ENCODE measurements at places on chromosomes 6 and 20.

DNA sequence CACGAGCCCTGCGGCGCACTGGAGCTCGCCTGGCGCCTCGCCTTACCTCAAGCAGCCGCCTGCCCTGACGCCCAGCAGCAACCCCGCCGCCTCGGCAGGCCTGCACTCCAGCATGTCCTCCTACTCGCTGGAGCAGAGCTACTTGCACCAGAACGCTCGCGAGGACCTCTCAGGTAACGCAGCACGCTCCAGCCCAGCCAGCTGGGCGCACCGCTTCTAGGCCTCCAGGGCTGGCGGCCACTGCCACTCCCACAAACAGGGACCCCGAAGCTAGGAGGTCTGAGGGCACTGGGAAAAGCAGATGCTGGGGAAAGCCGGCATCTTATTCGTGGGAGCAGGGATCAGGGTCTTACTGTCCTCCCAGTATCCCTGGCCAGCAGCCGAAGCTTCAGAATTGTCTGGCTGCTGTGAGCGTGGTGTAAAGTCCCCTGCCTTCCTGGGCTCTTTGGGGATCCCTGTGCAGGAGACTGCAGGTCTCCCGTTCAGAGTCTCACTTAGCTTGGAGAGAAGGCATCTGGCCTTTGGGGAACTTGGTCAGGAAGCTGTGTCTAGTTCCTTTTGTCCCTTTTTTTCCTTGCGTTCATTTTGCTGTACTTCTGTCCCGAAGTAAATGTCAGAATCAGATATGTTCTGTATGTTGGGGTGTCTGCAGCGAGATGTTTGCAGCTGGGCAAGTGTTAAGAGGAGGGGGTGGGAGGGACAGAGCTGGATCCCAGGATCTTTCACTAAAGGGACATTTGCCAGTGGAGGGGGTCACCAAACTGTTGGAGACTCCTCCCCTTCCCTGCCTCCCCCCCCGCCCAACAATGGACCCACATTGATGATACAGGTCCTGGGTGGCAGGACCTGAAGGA is 1.8 kb downstream of the FOXF2 start:
- DNase-seq = no peak

GRCh38 chr6:64477391-64477790 is 841.8 kb downstream of the PHF3 start:
- no peak for DNase-seq

GRCh38 chr20:12012241-12013222 is 94.8 kb downstream of the BTBD3 start:
- peak; percentile 83 for DNase-seq

DNA sequence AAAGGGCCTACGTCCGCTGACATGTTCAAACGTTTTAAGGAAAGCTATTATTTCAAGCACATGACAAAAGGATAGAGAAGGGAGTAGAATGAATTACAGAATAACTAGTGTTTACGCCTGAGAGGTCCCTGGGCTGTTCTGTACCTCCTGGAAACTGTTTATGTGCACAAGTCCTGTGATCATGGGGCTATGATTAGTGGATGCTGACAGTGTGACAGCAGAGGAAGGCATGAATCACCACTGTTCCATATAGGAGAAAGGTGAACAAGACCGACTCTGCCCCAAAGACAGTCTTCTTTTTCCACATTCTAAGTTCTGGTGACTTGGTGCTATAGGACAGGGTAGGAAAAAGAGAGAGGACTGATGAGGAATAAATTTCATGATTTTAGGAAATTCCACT is 249.2 kb upstream of the PRDM1 start:
- no peak for DNase-seq

- DNase-seq = no peak
These were observed 138.3 kb upstream of the CDYL start for GRCh38 chr6:4637691-4638433.

GRCh38 chr6:149439626-149440025 is 39.6 kb downstream of the SUMO4 start:
- no peak for DNase-seq

DNA sequence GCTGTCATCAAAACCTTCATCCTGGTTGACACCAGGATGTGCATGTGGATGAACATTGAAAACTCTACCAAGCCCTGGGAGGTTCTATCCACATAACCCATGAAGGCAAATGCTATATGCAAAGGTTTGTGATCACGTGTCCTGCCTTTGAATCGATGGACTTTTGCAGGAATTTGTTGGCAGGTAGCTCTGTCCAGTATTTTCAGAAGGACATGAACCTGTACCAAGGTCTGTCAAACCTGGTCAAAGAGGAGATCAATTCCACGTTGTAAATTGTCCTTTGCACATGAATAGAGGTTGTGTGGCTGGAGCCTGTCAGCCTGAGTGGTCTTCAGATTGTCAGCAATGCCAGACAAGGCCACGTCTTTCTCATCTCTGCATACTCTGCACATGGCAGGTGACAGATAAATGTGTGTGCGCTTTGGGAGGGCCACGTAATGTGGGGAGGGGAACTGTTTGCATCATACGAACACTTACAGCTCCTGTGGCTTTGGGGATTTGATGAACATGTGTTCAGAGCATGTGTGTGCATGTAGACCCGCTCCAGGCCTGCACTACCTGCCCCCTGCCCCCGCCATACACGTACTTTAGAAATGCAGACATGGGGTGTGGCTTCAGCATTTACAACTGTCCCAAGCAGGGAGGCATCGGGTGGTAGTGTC is 169.1 kb downstream of the ERMARD start:
- no peak for DNase-seq

- DNase-seq = peak; percentile 22
These were observed 36.9 kb upstream of the HLA-C start for GRCh38 chr6:31308845-31309175.

DNA sequence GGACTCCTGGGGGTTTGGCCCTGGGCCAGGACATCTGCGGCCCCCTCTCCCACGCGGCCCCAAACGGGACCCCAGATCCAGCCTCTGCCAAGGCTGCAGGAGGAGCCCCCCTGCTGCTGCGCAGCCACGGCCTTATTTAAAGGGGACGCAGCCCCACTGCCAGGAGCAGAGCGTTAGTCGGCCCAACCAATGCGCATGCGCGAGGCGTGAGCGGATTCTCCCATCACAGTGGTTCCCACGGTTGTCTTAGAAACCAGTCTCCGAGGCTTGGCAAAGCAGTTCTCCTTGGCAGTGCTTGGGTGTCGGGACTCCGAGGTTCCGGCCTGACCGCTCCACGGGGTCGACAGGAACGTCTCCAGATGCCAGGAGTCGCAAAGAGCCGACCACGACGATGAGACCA is 288.3 kb upstream of the ZNF337 start:
- no peak for DNase-seq

GRCh38 chr6:22248513-22249308 is 48.1 kb downstream of the PRL start:
- no peak for DNase-seq

GRCh38 chr6:21001736-21002135 is 467.5 kb downstream of the CDKAL1 start:
- no peak for DNase-seq

DNA sequence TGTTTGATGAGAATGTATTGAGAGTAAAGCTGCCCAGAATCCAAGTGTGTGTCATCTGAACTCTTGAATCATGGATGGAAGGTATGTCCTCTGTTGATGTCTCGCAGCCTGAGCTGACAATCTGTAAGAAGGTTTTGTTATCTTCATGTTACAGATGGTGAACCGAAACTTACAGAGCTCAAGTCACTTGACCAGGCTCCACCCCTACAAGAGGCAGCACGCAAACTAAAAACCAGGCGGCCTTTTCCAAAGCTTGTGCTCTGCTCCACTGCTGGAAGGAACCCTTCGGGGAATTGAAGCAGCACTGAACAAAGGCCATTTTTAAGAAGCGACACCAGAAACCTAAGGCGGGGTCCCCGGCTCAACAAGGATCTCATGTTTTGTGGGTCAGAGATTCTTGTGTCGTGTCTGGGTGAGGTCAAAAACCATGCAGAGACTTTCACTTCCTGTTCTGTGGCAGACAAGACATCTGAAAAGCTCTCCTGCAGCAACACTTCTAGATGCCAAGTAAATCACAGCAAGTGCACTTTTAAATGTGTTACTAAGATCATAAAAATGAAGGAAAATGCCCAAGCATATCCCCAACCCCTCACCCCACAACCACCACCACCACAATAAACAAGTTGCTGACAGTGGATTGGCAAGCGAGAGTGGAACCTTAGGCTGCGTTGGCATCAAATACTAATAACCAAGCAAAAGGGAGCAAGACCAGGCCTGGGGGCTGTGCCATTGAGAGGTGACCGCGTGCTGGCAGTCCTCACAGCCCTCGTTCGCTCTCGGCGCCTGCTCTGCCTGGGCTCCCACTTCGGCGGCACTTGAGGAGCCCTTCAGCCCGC is 27.3 kb downstream of the NQO2 start:
- DNase-seq = no peak

DNA sequence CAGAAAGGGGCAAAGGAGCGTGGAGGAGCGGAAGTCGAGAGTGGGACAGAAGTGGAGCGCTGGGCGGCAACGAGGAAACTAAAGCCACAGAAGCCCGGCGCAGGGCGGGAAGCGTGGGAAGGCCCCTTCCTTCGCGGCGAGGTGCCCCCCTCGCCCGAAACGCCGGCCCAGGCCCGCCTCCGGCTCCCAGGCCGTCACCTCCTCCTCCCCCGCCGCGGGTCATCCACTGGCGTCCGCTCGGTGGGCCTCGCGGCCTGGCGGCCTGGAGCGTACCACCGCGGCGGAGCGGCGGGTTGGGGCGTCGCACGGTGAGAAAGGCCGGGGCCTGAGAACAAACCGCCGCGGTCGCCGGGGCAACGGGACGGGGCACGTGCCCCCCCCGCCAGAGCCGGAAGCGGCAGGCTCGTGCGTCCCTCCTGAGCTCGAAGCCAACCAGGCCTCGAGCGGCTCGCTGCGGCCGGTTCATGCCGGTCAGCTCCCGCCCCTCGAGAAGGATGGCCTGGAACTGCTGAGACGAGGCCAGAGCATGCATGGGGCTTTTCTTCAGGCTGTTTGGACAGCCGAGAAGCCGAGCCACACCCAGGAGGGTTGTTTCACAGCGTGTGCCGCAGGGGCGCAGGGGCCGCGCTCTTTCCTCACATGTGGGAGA is at the start of gene TCP11:
Gene TCP11, minus strand, starts transcription at position 333 of the 649 bp plus-strand sequence. CDS start 469 bp downstream, outside the sequence.
- no peak for DNase-seq

- DNase-seq = no peak
These were observed 1.7 kb upstream of the WFDC2 start for GRCh38 chr20:45467861-45468260.

- DNase-seq = no peak
These were observed 25.6 kb downstream of the MANBAL start for GRCh38 chr20:37315021-37315451.

DNA sequence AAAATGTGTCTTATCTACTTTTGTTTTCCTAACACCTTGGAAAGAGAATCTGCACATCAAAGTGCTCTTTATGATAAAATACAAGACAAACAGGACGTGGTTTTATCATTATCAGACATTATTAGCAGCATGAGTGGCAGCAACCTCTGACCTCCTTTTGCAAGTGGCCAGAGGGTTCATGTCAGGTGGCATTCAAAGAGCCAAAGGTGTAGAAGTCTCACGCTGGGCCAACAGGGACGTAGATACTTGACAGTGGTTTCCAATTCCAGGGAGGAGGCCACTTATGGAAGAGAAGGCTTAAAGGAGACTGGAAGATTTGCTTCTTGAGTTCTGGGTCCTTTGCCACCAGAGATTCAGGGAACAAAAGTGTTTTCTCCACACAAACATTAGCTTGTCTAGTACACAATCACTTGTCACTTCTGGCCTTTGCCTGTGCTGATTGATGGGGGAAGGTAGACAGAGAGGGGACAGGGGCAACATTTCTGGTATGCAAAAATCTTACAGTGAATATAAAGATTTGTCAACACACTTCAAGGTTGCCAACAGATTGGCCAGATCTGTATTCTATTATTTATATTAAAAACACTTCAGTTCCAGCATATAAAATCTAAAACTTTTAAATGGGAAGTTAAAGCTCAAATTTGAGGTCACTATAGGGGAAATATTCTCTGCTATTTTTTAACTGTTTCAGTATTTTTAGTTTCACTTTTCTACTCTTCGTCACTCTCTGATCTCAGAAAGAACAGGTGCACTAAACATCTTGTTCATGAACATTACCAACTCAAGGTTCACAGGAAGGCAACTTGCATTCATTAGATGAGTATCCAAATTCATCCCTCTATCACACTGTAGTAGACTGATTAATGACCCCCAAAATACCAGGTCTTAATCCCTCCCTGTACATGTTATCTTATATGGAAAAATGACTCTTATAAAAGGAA is 52.1 kb upstream of the FBXO30 start:
- DNase-seq = no peak

DNA sequence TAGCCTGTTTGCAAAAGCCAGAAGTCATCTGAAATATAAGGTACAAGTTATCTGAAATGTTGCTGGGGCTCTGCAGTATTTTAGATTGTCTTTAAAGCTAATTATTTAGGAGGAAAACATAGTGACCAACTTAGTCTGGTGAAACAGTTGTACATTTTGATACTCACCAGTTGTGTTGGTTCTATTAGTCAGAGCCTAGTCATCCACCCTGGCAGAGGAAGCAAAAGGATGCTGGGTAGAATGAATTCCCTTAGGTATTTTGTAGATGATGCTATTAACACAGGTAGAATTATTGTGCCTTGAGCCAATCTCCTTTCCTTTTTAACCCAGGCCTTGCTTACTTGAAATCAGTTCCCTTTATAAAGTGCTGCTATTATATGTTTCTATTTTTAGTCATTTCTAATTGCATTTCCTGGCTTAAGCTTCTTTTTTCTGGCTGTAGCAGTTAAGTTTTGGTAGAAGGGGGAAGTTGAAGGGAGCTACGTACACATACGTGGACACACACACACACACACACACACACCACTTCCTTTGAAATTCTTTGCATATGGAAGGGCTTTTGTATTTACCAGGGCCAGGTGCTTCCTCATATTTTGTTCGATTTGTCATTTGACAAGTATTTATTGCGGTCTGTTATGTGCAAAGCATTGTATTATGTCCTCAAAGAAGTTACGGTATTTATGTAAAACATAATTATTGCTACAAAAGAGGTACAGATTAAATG is 82.4 kb downstream of the RTN4IP1 start:
- no peak for DNase-seq

- peak; percentile 70 for DNase-seq
These were observed 68.6 kb upstream of the CCN6 start for GRCh38 chr6:111985202-111985731.

DNA sequence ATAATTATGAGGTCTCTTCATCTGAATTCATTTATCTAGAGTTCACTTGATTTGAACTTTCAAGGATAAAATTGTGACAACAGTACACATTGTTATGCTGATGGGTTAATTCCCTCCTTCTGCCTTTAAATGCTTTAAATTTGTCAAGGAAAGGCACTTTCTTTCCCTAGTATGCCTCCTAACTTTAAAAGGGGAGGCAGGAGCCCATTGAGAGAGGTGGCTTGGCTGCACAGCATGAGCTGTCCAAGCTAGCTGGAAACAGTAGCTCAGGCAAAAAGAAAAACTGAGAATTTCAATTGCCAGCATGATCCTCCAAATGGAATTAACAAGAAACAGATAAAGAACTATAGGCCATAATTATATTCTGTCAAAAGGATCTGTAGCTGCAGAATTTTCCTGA is 243.3 kb upstream of the GRIK2 start:
- peak; percentile 25 for DNase-seq

- no peak for DNase-seq
These were observed 13.8 kb upstream of the HLA-G start for GRCh38 chr6:29813809-29814208.

- peak; percentile 33 for DNase-seq
These were observed 64.1 kb upstream of the ZNF217 start for GRCh38 chr20:53657732-53658131.

GRCh38 chr20:59786801-59787537 is 146.5 kb downstream of the SYCP2 start:
- DNase-seq = no peak

GRCh38 chr6:128471907-128472306 is 48.5 kb downstream of the PTPRK start:
- no peak for DNase-seq

Data from iPS-NIHi11 (cell line).